Karpas-422 (cell line): ENCODE measurements at places on chromosomes 3 and 15. TPM values are rescaled to one million over a fixed set of nuclear protein-coding genes. Genes with fewer than 3 reads are reported as not detected.

AADACL2 gene
- total RNA-seq, result not detected in 2 replicates

PRSS50 gene
- total RNA-seq, result not detected in 2 replicates

TEX264 gene
- total RNA-seq, result 63.0 and 96.6 TPM in 2 replicates

C2CD4A gene
- not detected in 2 replicates for total RNA-seq

CEP19 gene
- 2.6 and 4.0 TPM in 2 replicates for total RNA-seq

PPARG gene
- not detected in 2 replicates for total RNA-seq

IRAK2 gene
- total RNA-seq, result 0.04 TPM in 1 of 2 replicates, not detected in the other

SI gene
- not detected in 2 replicates for total RNA-seq

- H3K36me3 ChIP-seq, result no peaks in the 10 kb centered on the region
- no peak overlapping the region for H3K27ac ChIP-seq
- H3K27me3 ChIP-seq, result no peaks in the 10 kb centered on the region
- DNase-seq, result peak; percentile 61
Measured at GRCh38 chr15:67613708-67614107, 71.2 kb downstream of the MAP2K5 start.

GRCh38 chr3:128863560-128863959, 15.9 kb upstream of the ACAD9 start:
- H3K36me3 ChIP-seq, result no peaks in the 10 kb centered on the region
- H3K27me3 ChIP-seq, result no peaks in the 10 kb centered on the region
- H3K4me1 ChIP-seq, result no peaks in the 10 kb centered on the region
- H3K4me3 ChIP-seq, result no peak overlapping the region

GRCh38 chr3:119641416-119641815, 19.0 kb downstream of the POPDC2 start:
- H3K27ac ChIP-seq, result no peak overlapping the region
- no peak for DNase-seq
- H3K4me1 ChIP-seq, result no peaks in the 10 kb centered on the region
- no peaks in the 10 kb centered on the region for H3K36me3 ChIP-seq

DNA sequence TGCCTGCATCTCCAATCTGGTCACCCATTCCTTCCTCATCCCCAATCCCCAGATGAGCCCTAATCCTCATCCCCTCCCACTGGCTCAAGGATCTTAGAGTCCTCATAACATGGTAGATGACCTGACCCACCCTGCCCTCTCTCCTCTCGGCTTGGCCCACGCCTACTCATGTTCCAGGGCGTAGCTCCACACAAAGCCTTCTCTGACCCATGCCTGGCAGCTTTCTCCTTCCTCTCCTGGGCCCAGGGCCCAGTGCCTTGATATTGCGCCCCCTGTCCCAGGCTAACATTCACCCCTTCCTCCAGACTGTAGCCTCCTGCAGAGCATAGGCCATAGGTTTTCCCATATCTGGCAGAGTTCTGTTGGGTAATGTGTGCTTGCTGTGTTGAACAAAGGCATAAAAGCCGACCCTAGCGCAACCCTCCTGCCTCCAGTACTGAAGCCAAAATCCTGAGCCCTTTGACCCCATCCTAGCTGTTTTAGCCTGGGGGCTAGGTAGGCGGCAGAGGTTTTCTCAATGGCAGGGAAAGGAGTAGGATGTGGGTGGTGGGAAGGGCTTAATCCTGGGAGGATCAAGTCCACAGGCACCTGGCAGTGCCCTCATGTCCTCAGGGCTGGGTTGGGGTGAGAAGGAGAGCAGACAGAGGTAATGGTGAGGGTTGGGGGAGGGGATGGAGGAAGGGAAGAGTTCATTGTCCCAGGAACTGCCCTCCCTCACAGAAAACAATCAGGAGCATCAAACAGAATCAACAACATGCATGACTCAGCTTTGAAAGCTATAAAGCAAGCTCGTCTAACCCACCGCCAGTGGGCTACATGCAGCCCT, 35.5 kb downstream of the MESD start:
- no peaks in the 10 kb centered on the region for H3K4me1 ChIP-seq
- no peaks in the 10 kb centered on the region for H3K27me3 ChIP-seq

DNA sequence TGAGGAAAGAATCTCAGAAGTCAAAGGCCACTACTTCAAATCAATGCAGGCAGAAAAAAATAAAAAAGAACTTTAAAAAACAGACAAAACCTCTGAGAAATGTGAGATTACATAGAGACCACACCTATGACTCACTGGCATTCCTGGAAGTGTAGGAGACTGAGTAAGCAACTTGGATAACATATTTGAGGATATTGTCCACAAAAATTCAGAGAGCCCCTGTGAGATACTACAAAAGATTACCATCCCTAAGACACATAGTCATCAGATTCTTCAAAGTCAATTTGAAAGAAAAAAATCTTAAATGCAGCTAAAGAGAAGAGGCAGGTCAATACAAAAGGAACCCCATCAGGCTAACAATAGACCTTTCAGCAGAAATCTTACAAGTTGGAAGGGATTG, 887.3 kb downstream of the NTRK3 start:
- H3K4me3 ChIP-seq, result no peak overlapping the region
- no peaks in the 10 kb centered on the region for H3K4me1 ChIP-seq
- no peaks in the 10 kb centered on the region for H3K27me3 ChIP-seq
- no peak overlapping the region for H3K27ac ChIP-seq
- H3K36me3 ChIP-seq, result no peaks in the 10 kb centered on the region

- H3K27ac ChIP-seq, result 0 out of 2 replicates have a peak overlapping the region, but pooled peaks have one; percentile 9
- DNase-seq, result no peak
- H3K27me3 ChIP-seq, result no peaks in the 10 kb centered on the region
- H3K4me3 ChIP-seq, result no peak overlapping the region
- peaks cover 91% of the 10 kb centered on the region for H3K36me3 ChIP-seq
Measured at GRCh38 chr3:130960139-130960795, 66.4 kb downstream of the ASTE1 start.

DNA sequence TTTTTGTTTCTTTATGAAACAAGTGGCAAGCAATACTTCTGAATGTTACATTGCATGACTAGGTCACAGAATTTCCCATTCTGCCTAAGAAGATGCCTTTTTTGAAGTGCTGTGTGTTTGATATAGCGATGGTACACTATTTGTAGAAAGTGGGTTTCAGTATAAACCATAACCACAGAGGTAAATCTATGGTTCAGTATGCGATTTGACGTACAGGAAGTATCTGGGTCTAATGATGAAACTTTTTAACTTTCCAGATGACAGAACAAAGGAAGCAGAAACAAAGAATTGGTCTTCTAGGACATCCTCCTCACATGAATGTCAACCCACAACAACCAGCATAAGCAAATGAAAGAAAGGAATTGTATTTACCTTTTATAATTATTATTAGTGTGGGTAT, 133.4 kb upstream of the BHLHE40 start:
- H3K4me3 ChIP-seq, result no peak overlapping the region
- H3K4me1 ChIP-seq, result peaks cover 22% of the 10 kb centered on the region
- DNase-seq, result no peak
- H3K27ac ChIP-seq, result no peak overlapping the region
- no peaks in the 10 kb centered on the region for H3K36me3 ChIP-seq
- no peaks in the 10 kb centered on the region for H3K27me3 ChIP-seq

GRCh38 chr15:68372291-68372811, 59.6 kb downstream of the ITGA11 start:
- H3K27me3 ChIP-seq, result no peaks in the 10 kb centered on the region
- H3K27ac ChIP-seq, result no peak overlapping the region
- H3K4me3 ChIP-seq, result no peak overlapping the region
- H3K36me3 ChIP-seq, result no peaks in the 10 kb centered on the region
- H3K4me1 ChIP-seq, result peaks cover 10% of the 10 kb centered on the region
- no peak for DNase-seq

DNA sequence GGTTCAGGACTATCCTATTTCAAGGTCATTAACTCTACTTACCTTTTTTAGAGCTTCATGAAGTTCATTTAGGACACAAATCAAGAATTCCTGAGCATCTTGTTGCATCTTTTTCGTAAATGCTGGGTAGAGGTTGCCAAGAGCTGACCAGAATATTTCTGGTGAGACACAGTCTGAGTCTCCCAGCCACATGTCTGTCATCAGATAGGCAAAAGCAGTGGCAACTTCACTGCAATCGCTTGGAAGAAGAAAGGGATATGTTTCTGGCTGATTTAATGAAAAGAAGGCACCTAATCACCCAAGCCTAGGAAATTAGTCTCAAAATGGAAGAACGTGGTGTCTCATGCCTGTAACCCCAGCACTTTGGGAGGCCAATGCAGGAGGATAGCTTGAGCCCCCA, 2.9 kb downstream of the USP50 start:
- no peak for DNase-seq
- H3K4me3 ChIP-seq, result no peak overlapping the region
- no peaks in the 10 kb centered on the region for H3K4me1 ChIP-seq
- H3K27ac ChIP-seq, result no peak overlapping the region
- H3K27me3 ChIP-seq, result no peaks in the 10 kb centered on the region

DNA sequence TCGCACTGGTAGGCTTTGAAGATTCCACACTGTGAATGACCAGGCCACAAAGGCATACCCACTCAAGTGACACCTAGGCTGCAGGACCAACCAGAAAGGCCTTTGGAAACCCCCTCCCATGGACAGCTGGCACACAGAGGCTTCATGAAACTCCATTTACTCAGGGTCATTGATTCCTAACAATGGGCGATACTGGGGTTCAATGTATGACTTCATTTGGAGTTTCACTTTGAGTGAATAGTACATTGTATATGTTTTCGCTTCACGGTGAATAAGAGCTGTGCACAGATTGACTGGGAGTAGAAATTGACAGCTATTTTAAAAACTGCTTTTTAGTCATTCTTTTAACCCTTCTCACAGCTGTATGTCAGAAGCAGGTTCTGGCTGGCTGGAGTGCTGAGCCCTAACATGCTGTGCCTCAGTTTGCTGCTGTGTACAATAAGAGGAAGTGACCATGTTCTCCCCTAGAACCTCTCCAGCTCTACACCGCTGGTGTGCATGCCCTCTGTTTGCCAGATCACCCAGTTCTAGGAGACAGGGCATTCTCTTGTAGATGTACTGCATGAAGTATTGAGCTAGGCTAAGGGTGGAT, 15.4 kb upstream of the CX3CR1 start:
- H3K4me1 ChIP-seq, result no peaks in the 10 kb centered on the region
- no peaks in the 10 kb centered on the region for H3K27me3 ChIP-seq
- H3K4me3 ChIP-seq, result no peak overlapping the region
- H3K27ac ChIP-seq, result no peak overlapping the region

- no peak overlapping the region for H3K27ac ChIP-seq
- H3K4me3 ChIP-seq, result no peak overlapping the region
- no peaks in the 10 kb centered on the region for H3K27me3 ChIP-seq
- no peaks in the 10 kb centered on the region for H3K36me3 ChIP-seq
- no peak for DNase-seq
- H3K4me1 ChIP-seq, result no peaks in the 10 kb centered on the region
Measured at GRCh38 chr15:81779181-81779580, 266.6 kb downstream of the MEX3B start.

DNA sequence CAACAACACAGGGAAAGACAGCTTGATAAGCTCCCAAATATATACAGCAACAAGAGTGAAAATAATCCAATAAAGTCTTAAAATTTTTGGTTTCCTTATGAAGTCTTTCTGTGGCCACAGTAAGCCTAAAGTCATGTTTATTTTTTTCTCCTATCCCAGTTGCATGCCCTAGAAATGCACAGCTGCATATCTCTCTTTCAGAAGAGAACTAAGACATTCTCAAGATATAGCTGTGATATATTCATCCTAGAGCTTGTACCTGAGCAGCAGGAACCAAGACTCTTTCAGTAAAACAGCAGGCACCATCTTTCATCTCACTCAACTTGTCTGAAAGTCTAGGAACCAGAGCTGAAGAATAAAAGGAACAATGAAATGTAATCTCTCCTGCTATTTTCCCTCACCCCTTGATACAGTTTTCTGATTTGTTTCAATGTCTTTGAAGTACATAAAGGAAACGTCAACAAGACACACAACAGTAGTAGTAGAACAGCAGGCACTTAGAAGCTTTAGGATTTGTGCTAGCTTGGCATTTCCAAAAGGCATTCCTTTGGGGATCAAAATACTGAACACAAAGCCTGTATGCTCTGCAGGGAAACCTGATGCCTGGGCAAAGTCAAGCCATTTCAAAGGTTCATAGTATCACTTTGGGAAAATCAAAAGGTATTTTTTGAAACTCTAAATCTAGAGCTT, 536.8 kb downstream of the PYDC2 start:
- no peaks in the 10 kb centered on the region for H3K4me1 ChIP-seq
- no peaks in the 10 kb centered on the region for H3K27me3 ChIP-seq
- no peak overlapping the region for H3K4me3 ChIP-seq
- no peak overlapping the region for H3K27ac ChIP-seq

- peaks cover 14% of the 10 kb centered on the region for H3K4me1 ChIP-seq
- H3K27me3 ChIP-seq, result no peaks in the 10 kb centered on the region
- DNase-seq, result peak; percentile 51
- H3K36me3 ChIP-seq, result peaks cover 28% of the 10 kb centered on the region
- H3K4me3 ChIP-seq, result peak overlapping the region; percentile 92
Measured at GRCh38 chr3:3127432-3128010, 781 bp downstream of the TRNT1 start.

GRCh38 chr3:59527493-59527892, 477.7 kb upstream of the CFAP20DC start:
- no peaks in the 10 kb centered on the region for H3K36me3 ChIP-seq
- no peak overlapping the region for H3K4me3 ChIP-seq
- no peak for DNase-seq
- no peaks in the 10 kb centered on the region for H3K4me1 ChIP-seq
- no peak overlapping the region for H3K27ac ChIP-seq

- no peak overlapping the region for H3K27ac ChIP-seq
- H3K36me3 ChIP-seq, result no peaks in the 10 kb centered on the region
- no peak for DNase-seq
- no peaks in the 10 kb centered on the region for H3K27me3 ChIP-seq
- H3K4me1 ChIP-seq, result peaks cover 12% of the 10 kb centered on the region
Measured at GRCh38 chr3:49794431-49794830, 5.2 kb downstream of the CDHR4 start.

DNA sequence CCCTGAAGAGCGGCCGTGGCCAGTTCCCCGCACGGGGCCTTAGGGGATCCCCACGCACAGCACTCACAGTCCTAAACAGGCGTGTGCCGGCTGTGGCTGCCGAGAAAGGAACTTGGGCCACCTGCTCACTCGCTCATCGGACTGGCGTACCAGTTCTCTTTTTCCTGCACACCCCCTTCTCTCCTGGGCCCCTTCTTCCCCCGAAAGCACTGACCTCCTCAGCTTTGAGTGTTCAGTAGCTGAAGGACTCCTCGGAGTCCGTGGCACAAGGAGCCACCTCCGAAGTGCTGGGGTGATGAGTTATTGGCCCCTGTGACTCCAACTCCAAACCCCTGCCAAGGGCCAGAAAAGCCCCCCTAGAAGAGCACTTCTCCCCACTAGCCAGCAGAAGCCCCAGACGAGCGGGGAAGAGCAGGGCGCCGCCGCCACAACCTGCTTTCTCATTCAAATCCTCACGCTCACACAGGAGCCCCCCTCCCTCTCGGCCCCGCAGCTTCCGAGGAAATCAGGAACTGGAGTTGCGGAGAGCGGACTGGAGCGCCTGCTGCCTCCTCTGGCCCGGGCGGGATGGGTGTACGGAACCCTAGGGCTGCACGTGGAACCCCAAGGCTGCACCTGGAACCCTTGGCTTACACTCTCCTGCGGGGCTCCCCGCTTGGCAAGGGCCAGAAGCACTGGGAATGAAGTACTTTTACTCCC, at the start of gene PLCH1:
Gene PLCH1, minus strand, starts transcription at position 446 of the 699 bp plus-strand sequence. CDS start 40,847 bp downstream, outside the sequence.
- no peaks in the 10 kb centered on the region; the same call in 1 of the 2 replicates for H3K27me3 ChIP-seq
- peak; percentile 74 for DNase-seq
- H3K27ac ChIP-seq, result no peak within 1 kb of the TSS
